ENCODE measurements at places on chromosomes 5 and 9. TPM values are rescaled to one million over a fixed set of nuclear protein-coding genes. Genes with fewer than 3 reads are reported as not detected.

Gene RETREG1
- 48.3 TPM for polyA plus RNA-seq

Gene IL5
- polyA plus RNA-seq = 0.31 TPM

- no peak for DNase-seq
Observed at GRCh38 chr5:144414202-144415029, 243.7 kb downstream of the KCTD16 start.

DNA sequence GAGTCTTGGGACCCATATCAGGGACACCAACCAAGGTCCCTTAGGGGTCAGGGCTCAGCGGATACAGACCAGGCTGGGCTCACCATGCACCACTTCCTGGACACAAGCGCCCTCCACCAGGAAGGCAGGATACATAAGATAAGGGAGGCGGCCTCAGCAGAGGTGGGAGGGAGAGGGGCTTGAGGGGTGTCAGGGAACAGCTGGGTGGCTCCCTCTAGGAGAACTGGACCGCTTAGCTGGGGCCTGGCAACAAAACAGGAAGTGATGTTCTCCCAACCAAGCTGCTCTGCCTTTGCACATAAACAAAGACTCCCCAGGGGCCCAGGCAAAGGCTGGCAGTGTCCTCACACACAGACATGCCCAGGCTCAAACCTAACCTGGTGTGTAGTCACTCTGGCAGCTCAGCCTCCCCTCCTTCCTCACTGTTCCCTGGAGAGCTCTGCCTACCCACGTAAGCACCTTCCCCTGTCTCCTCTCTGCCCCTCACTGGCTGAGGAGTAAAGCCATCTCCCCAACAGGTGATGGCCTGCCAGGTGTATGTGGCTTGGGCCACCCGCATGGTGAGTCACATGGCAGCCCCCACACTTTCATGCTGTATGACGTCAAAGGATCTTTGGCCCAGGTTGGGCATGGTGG is 5.8 kb upstream of the BICD2 start:
- no peak for DNase-seq

GRCh38 chr5:179913461-179913860 is 5.8 kb upstream of the TBC1D9B start:
- DNase-seq = no peak

GRCh38 chr9:124274226-124274625 is 16.5 kb downstream of the NEK6 start:
- no peak for DNase-seq

Gene FBXO38
- polyA plus RNA-seq = 51.8 TPM

DNA sequence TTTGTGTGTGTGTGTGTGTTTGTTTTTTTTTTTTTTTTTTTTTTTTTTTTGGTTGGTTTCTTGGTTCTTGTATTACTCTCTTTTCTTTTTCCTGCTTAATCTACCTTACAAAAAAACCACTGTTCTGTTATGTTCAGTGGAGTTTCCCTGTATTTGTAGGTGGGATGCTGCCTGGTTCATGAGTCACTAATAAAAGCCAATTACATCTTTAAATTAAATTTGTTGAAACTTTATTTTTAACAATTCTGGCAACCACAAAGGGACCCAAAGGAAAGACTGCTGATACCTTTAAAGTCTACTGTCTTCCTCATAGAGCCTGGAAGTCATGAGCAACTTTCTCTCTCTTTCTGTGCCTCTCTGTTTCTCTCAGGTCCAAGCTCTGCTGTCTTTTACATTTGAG is 29.5 kb upstream of the RNF20 start:
- no peak for DNase-seq
